AG08395 (cell line): ENCODE measurements at places on chromosomes 3 and 15.

DNA sequence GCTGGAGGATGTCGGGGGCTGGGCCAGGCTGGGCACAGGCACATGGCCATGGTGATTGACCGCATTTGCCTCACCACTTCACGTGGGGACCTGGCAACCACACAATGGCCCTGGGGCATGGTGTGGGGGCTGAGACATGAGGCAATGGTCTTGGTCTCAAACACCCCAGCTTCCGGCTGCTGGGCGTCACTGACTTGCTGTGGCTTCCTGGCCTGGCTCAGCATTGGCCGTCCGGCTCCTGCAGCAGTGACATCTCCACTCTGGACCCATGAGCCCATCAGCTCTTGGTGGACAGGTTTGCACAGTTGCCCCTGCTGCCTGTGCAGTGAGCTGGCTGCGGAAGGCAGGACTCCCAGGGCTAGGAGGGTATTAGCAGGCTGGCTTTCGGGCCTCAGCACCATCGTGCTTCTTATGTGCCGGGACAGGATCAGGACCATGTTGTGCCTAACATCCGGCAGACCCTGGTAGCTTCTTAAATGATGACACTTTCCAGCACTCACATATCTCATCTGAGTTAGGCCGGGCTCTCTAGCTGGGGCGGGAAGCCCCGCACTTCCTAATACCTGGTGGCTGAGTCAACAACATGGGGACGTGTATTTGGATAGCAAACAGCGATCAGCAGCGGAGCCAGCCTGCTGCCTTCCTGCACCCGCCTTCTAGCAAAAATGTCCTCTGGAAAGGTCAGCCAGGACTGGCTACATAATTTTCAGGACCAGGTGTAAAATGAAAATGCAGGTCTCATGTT, 34.1 kb downstream of the ZNF710 start:
- DNase-seq = no peak

DNA sequence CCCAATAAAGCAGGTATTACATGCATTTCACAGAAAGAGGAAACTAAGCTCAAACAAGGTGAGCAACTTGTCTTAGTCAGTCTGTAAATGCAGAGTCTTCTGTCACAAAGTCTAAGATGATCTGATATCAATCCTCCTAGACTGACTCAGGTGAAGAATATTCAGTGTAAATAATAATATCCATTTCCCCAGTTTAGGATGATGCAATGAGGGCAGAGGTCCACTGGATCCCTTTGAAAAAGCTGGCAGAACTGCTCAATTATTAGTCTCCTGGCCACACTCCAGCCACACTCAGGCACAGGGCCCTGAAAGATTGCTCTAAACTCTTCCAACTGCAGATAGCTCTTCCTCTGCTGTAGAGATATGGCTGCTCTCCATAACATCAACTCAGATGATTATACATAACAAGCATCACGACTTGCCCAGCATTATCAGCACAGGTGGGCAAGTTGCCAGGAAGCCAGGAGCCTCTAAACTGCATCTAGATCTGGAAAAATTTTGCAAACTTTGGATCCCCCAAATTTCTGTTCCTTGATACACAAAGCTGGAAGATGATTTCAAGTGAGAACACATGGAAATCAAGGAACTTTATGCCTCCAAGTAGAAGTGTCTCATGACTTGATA, 129.8 kb upstream of the CPNE4 start:
- DNase-seq = no peak

- no peak for DNase-seq
Measured at GRCh38 chr3:136898549-136898948, 36.5 kb downstream of the NCK1 start.

DNA sequence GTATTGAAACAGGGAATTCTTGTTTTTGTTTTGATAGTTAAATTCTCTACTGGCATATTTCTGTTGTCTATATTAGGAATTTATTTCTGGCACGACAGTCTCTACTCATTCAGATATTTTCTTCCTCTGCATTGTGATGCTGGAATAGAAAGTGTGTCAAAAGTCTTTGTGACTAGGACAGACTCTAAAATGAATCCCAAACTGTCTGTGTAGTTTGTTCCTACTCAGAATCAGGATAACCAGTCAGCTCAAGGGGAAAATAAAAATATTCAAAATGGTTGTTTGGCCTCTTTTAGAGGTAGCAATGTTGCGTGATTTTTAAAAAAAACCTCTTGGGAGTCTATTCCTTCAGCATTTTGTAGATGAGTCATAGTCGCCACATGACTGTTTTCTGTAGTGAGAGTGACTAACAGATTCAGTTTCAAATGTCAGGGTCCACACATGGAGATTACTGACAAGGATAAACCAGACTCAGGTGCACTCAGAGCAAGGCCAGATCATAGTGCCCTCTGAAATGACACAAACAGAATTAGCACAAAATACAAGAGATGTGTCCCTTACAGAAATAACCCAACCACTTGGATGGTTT, 13.1 kb downstream of the SLC7A14 start:
- peak; percentile 64 for DNase-seq
